ENCODE measurements at places on chromosomes 1 and 21. TPM values are rescaled to one million over a fixed set of nuclear protein-coding genes. Genes with fewer than 3 reads are reported as not detected.

The RUSC1 gene
- total RNA-seq: 37.3 TPM

- no peak for DNase-seq
- peaks cover 29% of the 10 kb centered on the region for H3K27me3 ChIP-seq
- H3K4me3 ChIP-seq: no peak overlapping the region
- H3K4me1 ChIP-seq: no peaks in the 10 kb centered on the region
- no peaks in the 10 kb centered on the region for H3K36me3 ChIP-seq
Measured at GRCh38 chr1:152118915-152119314, 3.7 kb upstream of the TCHH start.

DNA sequence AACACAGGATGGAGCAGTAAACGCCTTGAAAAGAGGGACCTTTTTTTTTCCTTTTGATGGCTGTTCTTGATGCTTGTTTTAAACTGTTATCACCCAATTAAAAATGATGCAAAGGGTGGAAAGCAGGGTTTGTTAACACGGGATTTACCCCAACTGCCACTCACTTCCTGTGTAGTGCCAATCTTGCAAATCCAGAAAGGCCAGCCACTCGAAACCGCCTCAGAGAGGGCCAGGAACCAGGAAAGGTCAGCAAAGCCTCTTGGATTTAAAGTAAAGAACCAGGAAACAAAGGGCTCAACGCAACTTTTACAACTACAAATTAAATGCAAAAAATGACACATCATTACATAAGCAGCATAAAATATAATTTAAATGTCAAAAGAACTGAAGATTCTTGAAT is 347.4 kb downstream of the PDE4B start:
- no peak overlapping the region for H3K4me3 ChIP-seq
- no peak for DNase-seq
- H3K36me3 ChIP-seq: no peaks in the 10 kb centered on the region
- H3K27me3 ChIP-seq: no peaks in the 10 kb centered on the region

GRCh38 chr1:69551476-69552324 is 16.0 kb upstream of the LRRC7 start:
- no peak overlapping the region for H3K4me3 ChIP-seq
- H3K4me1 ChIP-seq: no peaks in the 10 kb centered on the region
- peak; percentile 45 for DNase-seq
- H3K27ac ChIP-seq: no peak overlapping the region
- no peaks in the 10 kb centered on the region for H3K36me3 ChIP-seq

The NBPF4 gene
- total RNA-seq: not detected

The MANEAL gene
- total RNA-seq: 9.0 TPM

GRCh38 chr1:154453574-154454352 is 48.3 kb upstream of the TDRD10 start:
- DNase-seq: no peak
- no peak overlapping the region for H3K27ac ChIP-seq
- H3K36me3 ChIP-seq: no peaks in the 10 kb centered on the region
- H3K4me1 ChIP-seq: no peaks in the 10 kb centered on the region

- no peak for DNase-seq
- H3K4me3 ChIP-seq: no peak overlapping the region
- no peak overlapping the region for H3K27ac ChIP-seq
- H3K36me3 ChIP-seq: no peaks in the 10 kb centered on the region
Measured at GRCh38 chr1:98157524-98158313, 236.9 kb upstream of the DPYD start.

GRCh38 chr1:114154963-114155322 is 1.3 kb upstream of the SYT6 start:
- no peak overlapping the region for H3K27ac ChIP-seq
- DNase-seq: peak; percentile 92
- H3K27me3 ChIP-seq: peaks cover 94% of the 10 kb centered on the region
- no peaks in the 10 kb centered on the region for H3K36me3 ChIP-seq

- no peak within 1 kb of the TSS for H3K4me3 ChIP-seq
- no peak for DNase-seq
- no peaks in the 10 kb centered on the region for H3K27me3 ChIP-seq
- no peaks in the 10 kb centered on the region for H3K4me1 ChIP-seq
- H3K27ac ChIP-seq: no peak within 1 kb of the TSS
Measured at GRCh38 chr1:152774875-152775274, at the start of gene LCE1F. TSS of gene LCE1F (plus strand) at chr1:152775140. CDS start at chr1:152776372, 1,232 bp downstream.

The REG4 gene
- not detected for total RNA-seq

DNA sequence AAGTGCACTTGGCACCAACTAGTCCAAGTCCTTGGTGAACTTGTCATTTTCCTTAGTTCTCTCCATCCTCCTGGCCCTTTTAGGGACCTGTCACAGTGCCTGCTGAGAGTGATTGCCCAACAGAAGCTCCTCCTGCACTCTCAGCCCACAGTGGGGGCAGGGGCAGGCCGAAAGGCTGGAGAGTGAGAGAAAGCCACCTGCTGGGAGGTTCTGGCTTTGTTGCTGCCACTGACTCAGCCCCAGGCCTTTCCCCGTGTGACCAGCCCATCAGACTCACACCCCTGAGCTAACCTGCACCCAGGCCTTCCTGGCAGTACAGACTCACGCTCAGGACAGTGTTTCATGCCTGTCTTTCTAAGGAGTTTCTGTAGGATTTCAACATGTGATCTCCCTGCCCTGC is 17.1 kb upstream of the PROK1 start:
- peak; percentile 96 for DNase-seq
- no peaks in the 10 kb centered on the region for H3K27me3 ChIP-seq
- H3K4me3 ChIP-seq: no peak overlapping the region
- H3K27ac ChIP-seq: no peak overlapping the region

GRCh38 chr1:220410611-220411010 is 117.3 kb upstream of the MARK1 start:
- H3K27me3 ChIP-seq: no peaks in the 10 kb centered on the region
- DNase-seq: no peak
- H3K4me3 ChIP-seq: no peak overlapping the region
- peak overlapping the region; percentile 92 for H3K27ac ChIP-seq
- no peaks in the 10 kb centered on the region for H3K36me3 ChIP-seq
- no peaks in the 10 kb centered on the region for H3K4me1 ChIP-seq

DNA sequence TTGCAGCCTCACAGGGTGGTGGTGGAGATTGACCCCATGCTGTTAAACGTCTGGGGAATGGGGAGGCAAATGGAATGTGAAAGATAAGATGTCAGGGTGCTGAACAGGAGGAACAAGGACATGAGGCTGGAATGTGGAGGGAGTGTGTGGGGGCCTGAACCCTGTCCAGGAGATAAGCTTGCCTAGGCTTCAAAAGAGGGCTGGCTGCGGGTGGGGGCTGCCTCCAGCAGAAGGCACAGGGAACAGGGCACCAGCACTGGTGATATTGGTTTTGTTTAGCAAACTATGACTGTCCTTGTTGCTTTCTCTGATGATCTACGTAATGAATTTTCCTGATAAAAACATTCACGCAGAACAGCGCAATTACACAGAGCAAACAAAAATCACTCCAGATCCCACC is 52.4 kb upstream of the LRP8 start:
- H3K4me3 ChIP-seq: no peak overlapping the region
- H3K27ac ChIP-seq: no peak overlapping the region
- H3K36me3 ChIP-seq: peaks cover 5% of the 10 kb centered on the region
- H3K4me1 ChIP-seq: no peaks in the 10 kb centered on the region
- peak; percentile 37 for DNase-seq

DNA sequence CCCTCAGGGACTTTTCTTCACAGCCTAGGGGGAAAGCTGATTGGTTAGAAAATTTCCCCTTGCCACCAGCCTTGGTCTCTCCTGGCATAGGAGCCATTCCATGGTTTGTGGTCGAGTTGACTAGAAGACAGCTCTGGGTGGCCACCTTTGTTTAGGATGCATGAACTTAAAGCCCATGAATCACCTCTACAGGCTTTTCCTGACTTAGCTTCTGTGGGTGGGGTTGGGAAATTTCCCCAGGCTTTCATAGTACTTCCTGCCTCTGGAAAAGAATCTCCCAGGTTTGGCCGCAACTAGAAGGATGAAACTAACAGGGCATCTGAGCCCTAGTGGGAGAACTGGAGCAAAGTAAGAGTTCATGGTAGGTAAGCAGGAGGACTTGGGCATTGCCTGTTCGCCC is 72.6 kb downstream of the SNRPE start:
- peak; percentile 46 for DNase-seq
- H3K27ac ChIP-seq: no peak overlapping the region
- H3K4me3 ChIP-seq: no peak overlapping the region
- no peaks in the 10 kb centered on the region for H3K36me3 ChIP-seq
- no peaks in the 10 kb centered on the region for H3K27me3 ChIP-seq

DNA sequence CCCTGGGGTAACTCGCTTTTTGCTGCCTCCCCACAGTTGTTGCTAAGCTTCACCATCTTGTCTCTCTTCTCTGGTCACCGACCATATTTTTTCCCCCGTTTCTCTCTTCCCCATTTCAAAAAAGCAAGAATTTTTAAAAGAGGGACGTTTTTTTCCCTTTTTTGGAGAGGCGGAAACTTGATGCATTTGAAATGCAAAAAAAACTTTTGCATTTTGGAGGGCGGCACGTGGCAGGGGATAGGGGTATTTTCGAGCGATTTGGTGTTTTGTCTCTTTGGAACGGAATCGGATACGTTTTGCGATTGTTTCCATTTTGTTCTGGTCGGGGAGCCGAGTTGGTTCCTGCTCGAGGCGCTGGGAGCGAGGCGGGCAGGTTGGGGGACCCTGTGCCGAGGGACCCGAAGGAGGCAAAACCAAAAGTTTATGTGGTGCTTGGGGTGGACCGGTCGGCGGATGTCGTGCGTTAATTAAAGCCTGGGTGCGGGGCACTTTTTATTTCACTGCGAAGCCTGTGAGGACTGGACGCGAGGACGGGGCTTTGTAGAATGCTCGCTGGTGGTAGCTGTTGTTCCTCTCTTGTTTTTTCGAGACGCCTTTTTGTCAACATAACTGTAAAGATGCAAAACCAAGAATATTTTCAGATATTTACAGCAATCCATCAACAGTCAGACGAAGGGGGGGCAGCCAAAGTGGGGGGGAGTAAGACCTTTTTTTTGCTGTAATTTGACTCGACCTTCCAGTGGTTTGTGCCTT is 884 bp downstream of the H3-3A start:
- peak overlapping the region; percentile 99 for H3K27ac ChIP-seq
- H3K4me1 ChIP-seq: peaks cover 7% of the 10 kb centered on the region
- no peaks in the 10 kb centered on the region for H3K27me3 ChIP-seq
- H3K36me3 ChIP-seq: peaks cover 42% of the 10 kb centered on the region

GRCh38 chr1:63870152-63870551 is 96.3 kb downstream of the ROR1 start:
- no peak overlapping the region for H3K27ac ChIP-seq
- H3K4me3 ChIP-seq: no peak overlapping the region
- no peak for DNase-seq
